Activated naive CD4-positive, alpha-beta T cell (primary cell): ENCODE measurements at places on chromosomes 7 and 10.

GRCh38 chr7:147069771-147070170 is 953.2 kb downstream of the CNTNAP2 start:
- no peak for DNase-seq

DNA sequence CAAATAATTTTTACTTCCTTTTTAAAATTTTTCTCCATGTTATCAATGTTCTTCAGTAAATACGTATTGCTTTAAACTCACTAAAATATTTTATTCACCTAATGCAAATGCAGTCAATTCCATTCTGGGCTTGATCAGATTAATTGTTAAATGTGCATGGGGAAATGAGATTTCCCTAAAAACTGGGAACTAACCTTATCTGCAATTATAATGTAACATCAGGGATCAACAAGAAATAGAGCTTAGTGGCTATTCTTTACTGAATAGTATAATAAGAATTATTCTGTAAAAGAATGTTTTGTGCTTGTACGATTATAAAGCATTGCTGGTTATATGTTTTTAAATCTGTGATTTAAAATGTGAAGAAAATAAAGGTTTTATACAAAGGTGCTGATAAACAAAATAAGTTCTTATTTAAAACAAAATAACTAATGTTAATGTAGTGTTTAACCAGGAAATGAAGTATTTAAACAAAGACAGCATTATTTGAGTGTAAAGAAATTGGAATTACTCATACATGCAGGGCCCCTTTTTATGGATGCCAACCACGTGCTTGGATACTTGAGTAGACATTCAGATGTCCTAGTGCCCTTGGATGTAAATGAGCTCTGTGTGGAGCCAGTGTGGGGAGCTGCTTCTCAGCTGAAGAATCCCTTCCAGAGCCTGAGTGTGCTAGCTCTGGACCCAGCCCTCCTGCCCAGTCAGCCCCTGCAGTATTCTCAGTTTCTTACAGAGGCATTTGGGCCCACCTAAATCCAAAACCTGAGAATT is 84.2 kb downstream of the REEP3 start:
- DNase-seq = no peak

- DNase-seq = no peak
Observed at GRCh38 chr7:158175779-158176178, 411.8 kb downstream of the PTPRN2 start.

DNA sequence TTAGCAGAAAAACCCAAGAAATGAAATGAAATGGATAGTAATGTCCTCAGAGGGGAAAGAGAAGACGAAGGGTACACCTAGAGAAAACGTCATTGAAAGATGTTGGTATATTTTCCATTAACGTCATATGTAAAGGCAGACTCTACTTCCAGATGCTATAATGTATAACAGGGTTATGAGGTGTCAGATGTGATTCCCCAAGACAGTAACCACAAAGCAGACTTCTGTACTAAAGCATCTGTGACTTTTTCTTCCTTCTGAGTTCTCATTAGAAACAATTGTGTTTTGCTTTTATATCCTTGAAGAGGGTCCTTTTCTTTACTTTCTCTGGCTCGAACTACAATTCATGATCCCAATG is 37.4 kb downstream of the LRRC72 start:
- no peak for DNase-seq

GRCh38 chr7:22824760-22825159 is 2.1 kb upstream of the TOMM7 start:
- no peak for DNase-seq

GRCh38 chr7:137829337-137829992 is 17.3 kb downstream of the DGKI start:
- DNase-seq = no peak

DNA sequence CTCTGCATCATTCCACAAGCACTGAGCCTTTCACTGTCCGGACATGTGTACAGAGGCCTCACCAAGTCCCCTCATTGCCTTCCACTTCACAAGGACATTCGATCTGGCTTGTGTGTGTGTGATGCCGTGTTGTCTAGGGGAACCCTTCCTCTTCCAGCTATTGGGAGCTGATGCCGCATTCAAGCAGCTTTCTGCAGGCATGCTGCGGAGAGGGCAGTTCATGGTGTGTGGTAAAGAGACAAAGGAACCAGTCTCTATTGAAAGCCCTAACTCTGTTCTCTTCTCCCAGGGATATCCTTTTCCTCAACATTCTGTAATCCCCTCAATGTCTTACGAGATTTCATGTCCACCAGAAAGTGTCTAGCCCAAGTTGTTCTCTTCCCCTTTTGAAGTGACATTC is 141.6 kb downstream of the ALOX5 start:
- no peak for DNase-seq

DNA sequence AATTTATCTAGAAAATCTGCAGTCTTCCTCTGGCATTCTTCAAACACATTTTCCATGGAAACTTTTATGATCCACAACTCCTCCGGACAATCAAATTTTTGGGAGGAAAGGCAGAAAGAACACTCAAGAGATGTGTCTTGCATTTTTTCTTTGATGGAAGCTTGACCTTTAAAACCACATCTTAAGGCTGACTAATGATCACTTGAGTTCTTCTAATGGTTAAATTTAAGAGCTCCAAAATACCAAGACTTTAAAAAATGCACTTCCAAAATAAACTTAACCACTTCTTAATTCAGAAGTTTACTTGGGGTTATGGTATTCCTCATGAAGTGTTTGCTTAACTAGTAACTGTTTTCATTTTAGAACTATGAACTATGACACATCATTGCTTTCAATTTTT is 43.3 kb downstream of the ETV1 start:
- no peak for DNase-seq

- no peak for DNase-seq
Observed at GRCh38 chr10:102744374-102745051, 765 bp downstream of the WBP1L start.

DNA sequence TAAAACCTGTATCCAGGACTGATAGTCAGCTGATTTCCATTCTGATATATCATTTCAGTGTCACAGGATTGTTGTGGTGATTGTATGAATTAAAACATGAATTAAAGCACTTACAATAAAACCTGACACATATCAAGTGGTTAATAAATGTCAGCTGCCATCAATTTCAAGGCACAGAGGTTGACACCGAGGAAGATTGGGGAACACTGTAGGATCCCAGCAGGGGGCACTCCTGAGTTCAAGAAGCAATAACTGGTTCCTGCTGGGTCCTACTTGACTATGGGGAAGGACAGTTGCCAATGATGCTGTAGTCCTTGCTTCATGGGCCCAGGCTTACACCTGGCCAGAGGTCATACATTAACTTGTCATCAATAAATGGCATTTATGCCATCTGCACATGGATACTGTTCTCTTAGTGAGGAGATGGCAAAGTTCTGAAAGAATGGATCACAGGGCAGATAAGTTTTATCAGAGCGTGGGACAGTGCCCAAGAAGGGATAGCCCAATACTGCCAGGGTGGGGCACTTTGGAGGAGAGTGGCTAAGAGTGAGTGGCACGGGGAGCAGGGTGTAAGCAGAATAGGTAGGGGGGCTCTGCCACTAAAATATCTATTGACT is 24.1 kb downstream of the FZD1 start:
- no peak for DNase-seq

GRCh38 chr7:12930534-12930933 is 243.1 kb downstream of the ARL4A start:
- no peak for DNase-seq

- no peak for DNase-seq
Observed at GRCh38 chr7:101720324-101720723, 91.2 kb upstream of the MYL10 start.

- no peak for DNase-seq
Observed at GRCh38 chr7:24945899-24946298, 34.1 kb downstream of the OSBPL3 start.

GRCh38 chr7:128167042-128167701 is 73.9 kb upstream of the LEP start:
- no peak for DNase-seq

GRCh38 chr10:10677479-10677878 is 340.2 kb upstream of the CELF2 start:
- no peak for DNase-seq

DNA sequence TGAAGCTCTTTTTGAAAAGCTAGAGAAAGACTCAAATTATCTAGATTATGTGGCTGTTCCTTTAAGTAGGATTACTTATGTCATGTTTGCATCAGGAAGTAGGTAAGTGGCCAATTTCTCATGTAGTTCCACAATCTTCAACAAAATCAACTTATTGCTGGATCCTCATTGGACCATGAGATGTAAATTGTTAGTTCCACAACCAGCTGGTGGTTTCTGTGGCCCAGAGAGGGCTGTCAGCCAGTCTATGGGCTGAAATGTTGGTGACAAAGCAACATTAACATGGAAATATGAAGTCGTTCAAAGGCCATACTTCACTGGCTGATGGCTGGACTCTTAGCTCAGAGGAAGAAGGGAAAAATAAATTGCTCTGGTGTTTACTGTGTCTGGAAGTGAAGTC is 157.9 kb downstream of the PLXDC2 start:
- no peak for DNase-seq

DNA sequence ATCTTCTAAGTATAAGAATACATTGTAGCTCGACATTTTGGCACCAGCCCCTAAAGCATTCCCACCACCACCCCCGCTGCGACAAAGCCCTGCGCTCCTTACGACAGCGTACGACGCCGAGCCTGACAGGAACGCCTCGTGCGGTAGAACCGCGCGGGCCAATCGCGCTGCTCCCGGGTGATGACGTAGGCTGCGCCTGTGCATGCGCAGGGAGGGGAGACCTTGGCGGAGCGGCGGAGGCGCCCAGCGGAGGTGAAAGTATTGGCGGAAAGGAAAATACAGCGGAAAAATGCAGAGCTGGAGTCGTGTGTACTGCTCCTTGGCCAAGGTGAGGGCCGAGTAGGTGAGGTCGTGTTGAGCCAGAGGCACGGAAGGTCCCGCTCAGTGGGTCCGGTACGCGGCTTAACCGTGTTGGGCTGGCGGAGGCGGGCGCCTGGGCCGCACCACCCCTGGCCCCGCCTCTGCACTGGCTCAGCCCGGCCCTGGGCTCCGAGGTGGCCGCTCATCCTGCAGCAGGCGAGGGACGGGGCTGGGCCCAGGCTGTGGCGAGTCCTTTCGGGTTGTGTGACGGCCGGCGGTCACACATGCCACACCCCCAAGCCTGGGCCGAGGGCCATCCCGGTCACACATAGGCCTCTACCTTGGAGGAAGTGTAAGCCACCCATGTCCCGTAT is at the start of gene DLD:
DLD (plus strand) TSS at position 222 of the 674 bp plus-strand sequence; CDS start at position 290, 68 bp downstream.
- peak; percentile 92 for DNase-seq

DNA sequence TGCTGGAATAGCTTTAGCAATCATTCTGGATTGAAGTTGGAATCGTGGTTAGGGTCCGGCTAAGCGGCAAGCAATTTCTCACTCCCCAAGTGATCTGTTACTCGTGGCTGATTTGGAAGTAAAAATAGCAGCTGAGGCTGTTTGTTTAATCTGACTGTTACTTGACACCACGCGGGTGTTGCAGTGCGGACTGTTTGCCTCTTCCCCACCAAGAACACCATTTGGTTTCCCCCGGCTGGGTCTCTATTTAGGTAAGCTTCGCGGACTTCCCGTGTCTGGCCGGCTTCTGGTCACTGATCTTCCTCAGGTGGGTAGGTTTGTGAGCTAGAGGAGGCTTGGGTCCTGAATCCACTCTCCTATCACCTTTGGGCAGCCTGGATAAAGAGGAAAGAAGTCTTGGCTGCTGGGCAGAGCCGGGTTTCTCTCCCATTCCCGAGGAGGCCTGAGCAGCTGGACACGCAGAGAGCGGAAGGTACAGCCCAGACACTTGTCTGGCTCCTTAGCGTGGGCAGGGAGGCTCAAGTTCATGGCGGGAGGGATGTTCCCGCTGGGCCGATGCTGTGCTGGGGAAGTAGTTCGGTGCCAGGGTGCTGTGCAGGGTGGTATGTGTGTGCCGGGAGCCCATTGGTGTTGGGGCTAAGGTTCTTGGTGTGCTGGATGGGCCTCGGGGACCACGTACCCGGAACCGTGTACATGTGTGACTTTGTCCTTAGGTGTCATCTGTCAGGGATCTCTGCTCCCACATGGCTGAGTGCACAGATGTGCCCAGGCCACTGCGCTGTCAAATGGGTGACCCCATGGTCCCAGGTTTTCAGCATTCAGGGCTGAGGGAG is at the start of gene C10orf71:
C10orf71 (plus strand) TSS at position 188 of the 833 bp plus-strand sequence. CDS start 23,376 bp downstream, outside the sequence.
- DNase-seq = no peak

- DNase-seq = no peak
Observed at GRCh38 chr10:114967071-114967470, 29.1 kb downstream of the TRUB1 start.

DNA sequence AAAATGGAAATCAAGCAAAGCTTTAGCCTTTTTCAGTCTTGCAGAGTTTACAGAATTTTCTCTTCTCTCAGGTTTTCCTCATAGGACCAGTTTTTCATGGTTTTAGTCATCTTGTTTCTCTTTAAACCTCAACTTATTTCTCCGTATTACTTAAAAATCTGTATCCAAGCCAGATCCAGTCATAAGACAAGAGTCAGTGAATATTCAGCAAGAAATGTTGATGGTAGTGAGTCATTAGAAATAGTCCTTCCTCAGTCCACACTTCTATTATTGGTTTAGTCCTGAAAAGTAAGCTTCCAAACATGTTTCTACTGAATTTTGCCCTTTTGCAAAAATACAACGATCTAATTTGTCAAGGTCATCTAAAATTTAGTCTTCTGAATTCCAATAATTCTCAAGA is 107.0 kb downstream of the VIM start:
- no peak for DNase-seq

DNA sequence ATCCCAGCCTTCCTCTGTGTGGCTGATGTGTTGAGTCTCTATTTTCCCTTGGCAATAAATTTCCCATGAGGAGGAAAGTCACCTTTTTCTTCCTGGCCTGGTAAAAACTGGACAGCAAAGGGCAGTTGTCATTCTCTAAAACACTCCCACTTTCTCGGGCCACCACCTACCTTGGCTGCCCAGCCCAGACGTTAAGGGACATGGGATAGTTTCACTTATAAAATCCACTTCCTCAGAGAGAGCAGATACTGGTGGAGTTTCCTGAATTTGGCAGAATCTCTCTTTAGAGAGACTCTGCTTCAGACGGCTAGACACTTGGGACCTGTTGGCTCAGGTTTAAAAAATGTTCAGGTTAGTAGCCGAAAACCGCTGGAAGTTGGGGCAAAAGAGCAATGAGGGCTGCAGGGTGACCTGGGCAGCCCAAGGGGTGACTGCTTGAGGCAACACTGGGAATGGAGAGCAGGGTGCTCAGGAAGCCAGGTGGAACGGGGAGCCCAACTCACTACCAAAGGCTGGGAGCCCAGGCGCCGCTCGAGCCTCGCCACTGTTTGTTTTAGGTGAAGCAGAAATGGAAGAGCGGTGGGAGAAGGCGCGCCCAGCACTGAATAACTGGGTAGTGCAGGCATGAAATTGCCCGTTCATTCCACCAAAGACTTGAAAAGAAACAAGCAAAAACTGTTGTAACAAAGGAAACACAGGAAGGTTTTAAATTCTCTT is 186.1 kb downstream of the TRIL start:
- DNase-seq = no peak

DNA sequence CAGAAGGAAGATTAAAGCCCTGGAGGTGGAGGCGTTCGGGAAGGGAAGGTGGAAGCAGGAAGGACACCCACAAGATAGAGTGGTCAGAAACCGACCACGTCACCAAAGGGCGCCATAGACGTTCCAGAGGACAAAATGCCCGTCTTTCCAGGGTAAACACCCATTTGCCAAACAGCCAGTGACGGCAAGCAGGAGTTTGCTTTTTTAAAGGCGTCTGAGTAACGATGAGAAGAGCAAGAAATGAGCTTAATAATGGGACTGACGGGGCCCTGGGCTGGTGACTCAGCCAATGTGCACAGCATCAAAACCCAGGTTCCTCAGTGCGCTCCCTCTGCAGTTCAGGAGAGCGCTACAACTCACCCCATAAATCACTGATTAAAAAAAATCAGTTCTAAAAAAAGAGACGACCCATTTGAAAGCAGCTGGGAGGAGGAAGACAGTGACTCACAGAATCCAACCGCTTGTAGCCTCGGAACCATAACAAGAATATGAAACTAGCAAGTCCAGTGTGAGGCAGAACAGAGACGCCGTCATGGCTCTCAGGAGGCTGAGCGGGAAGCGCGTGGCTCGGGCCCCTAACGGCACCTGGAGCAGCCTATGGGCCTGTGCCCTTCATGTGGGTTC is 5.9 kb downstream of the DIP2C start:
- DNase-seq = no peak
